SK-N-MC (cell line): ENCODE measurements at places on chromosomes 1 and 21.

GRCh38 chr1:225587310-225587709, 65.6 kb downstream of the ENAH start:
- DNase-seq = no peak

DNA sequence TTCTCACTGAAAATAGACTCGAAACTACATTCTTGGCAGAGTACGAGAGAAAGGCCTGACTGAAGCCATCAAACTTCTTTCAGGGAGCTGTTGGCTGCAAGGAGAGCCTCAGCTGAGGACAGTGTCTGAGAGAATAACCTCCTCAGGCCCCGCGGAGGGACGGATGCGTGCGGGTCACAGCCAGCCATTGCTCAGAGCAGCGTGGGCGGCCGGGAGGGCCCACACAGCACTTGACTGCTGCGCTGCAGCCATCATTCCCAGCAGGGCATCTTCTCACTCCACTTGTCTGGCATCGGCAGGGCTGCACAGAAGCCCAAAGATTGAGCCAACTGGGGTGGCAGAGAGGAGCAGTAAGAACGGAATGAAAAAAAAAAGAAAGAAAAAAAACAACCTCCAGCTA, 113.5 kb downstream of the XCL2 start:
- no peak for DNase-seq

GRCh38 chr1:113887402-113888175, at the start of gene BCL2L15:
Gene BCL2L15 (minus strand): TSS chr1:113887581. CDS start chr1:113887375, 206 bp downstream.
- no peak for DNase-seq

DNA sequence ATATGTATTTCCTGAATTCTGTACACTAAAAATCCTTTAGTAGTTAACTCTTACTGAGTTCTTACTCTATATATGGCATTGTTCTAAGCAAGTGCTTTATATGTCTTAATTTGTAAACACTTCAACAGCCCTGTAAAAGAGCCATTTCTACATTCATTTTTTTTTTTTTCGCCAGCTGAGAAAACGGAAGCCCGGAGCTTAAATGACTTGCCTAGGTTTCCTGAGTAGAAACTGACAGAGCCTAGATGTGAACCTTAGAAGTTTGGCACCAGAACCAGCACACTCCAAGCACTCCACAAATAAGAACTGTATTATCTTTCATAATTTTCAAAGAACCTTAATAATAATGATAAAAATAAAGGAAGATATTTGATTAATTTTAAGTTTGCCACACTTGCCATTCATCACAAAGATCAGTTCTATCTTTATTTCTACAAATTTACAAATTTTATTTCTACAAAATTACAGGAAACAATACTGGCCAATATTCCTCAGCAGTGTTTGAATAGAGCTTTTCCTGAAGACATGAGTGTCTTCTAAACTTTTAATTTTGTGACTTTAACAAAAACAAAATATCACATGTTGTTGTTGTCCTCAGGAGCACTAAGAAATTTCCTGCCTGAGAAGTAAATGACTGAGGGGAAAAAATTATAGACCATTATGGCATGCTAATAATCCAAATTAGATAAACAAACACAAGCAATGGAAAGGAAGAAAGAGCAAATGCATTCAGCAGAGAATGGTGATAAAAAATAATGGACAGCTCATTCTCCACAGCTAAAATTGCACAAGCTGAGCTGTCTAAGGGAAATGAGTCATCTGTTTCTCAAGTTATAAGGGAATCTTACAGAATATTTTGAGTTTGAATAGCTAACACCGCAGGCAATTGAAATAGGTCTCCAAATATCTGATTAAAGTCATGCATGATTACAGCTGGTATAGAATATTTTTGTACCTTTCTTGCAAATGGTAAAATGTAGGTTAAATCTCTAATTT, 71.2 kb downstream of the DPYD start:
- DNase-seq = peak; percentile 86

GRCh38 chr1:198934426-198934825, 295.6 kb downstream of the PTPRC start:
- DNase-seq = no peak

DNA sequence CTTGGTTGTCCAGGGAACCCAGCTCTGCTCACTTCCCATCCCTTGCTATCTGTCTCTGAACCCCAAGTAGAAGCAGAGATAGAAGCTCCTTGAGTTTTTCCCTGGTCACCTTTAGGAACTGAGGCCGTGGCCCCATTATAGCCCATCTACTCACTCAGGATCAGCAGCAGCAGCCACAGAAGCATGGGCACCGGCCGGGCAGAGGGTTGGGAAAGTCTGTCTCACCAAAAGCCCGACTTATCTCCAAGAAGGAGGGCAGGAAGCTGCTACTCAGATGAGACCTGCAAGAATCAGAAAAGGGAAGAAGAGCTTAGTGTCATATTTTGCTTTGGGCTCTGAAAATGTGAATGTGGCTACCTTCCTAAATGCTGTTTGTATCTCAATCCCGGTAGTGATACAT, 264 bp downstream of the FCRL3 start:
- no peak for DNase-seq

DNA sequence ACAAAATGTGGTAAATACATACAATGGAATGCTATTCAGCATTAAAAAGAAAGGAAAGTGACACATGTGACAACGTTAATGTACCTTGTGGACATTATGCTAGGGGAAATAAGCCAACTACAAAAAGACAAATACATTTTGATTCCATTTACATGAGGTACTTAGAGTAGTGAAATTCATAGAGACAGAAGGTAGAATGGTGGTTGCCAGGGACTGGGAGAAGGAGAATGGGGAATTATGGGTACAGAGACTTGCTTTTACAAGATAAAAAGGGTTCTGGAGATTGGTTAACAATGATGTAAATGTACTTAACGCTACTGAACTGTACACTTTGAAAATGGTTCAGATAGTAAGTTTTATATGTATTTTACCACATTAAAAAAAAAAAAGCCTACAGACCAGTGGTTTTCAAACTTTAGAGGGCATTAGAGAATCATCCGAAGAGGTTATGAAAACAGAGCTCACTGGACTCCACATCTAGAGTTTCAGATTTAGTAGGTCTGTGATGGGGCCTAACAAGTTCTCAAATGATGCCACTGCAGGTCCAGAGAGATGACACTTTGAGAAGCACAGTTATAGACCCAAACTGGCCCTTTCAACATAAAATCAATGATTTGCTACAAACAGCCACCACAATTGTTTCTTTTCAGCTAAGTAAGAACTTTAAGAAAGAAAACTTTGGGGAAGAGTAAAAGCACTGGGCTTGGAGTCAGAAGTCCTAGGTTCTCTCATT, 9.6 kb upstream of the ADCY10 start:
- no peak for DNase-seq

GRCh38 chr1:43285269-43285990, at the start of gene C1orf210:
Gene C1orf210 (minus strand): TSS chr1:43285581. CDS start chr1:43283270, 2,311 bp downstream.
- DNase-seq = no peak

DNA sequence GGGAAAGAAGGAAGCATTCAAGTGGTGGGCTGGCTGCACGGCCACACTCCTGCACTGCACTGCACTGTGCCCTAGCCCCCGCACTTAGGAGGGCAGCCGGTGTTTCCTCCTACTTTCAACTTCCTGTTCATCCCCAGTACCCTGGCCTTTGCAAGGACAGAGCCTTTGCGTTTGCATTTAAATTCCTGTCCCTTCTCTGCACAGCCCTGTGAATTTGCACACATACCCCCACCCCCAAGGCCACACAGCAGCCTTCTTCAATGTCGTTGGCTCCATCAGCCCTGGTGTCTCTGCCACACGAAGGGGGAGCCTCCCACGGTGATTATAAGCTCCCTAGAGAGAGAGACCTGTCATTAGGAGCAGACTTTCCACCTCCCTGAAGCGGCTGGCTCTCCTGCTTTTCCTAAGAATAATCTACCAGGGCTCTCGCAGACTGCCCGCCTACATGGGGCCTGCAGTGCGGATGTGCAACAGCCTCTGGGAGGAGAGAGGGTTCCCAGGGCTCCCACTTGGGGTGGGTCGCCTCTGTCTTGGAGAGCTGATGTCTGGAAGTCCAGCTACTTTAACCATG, 13.2 kb upstream of the SLC45A3 start:
- DNase-seq = no peak

DNA sequence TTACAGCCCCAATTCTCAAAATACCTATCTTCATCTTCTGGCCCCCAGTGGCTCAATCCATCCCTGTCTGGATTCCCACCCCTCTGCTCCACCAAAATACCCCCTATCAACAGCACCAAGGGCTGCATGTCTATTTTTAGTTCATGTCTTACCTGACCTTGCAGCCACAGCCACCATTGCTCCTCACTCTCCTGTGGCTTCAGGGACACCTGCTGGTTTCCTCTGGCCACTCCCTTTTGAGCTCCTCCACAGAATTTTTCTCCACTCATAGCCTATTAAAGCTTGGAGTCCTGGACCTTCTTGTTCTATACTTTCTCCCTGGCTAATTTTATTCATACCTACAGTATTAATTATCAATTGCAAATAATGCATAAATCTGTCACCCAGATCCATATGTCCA, 125.3 kb upstream of the NGF start:
- DNase-seq = no peak

- no peak for DNase-seq
These were observed 21.2 kb upstream of the DIP2A start for GRCh38 chr21:46437511-46437910.

DNA sequence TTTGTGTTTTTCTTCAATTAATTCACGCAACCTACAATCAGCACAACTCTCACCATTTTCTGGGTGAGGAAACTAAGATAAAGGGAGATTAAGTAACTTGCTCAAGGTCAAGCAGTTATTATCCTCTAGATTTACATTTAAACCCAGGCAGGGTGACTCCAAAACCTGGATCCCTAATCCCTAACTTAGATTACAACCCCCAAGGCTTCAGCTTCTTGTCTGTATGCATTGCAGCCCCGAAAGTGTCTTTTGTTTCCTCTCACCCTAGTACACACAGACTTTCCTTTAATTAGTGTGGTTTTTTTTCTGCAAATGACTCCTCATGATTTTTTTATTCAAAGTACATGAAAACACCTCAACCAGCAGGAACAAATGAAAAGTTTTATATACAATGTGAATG, 748.6 kb upstream of the ADGRL2 start:
- DNase-seq = no peak

GRCh38 chr21:29443411-29444010, 144.8 kb downstream of the BACH1 start:
- DNase-seq = no peak

GRCh38 chr1:244794071-244794470, 41.4 kb upstream of the COX20 start:
- no peak for DNase-seq

GRCh38 chr1:44060830-44061267, 29.6 kb upstream of the SLC6A9 start:
- DNase-seq = no peak

DNA sequence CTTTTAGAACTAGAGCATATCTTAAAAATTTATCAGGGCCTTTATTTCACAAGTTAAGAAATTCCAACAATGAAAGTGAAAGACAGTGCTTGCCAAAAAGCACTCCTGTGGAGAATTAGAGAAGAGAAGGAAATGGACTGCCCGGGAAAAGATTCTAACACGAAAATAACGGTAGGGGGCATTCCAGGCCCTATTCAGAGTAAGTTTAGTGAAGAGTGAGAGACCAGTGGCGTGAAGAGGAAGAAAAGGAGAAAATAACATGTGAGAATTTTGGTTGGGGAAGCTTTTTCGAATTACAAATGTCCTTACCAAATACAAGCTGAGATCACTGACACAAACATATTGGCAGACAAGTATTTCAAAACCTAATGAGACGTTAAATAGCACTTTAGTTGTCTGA, 38.4 kb upstream of the RBM34 start:
- DNase-seq = peak; percentile 18
